ENCODE measurements at places on chromosomes 6 and 20.

- DNase-seq: no peak
Measured at GRCh38 chr20:13676682-13677081, 38.0 kb upstream of the TASP1 start.

DNA sequence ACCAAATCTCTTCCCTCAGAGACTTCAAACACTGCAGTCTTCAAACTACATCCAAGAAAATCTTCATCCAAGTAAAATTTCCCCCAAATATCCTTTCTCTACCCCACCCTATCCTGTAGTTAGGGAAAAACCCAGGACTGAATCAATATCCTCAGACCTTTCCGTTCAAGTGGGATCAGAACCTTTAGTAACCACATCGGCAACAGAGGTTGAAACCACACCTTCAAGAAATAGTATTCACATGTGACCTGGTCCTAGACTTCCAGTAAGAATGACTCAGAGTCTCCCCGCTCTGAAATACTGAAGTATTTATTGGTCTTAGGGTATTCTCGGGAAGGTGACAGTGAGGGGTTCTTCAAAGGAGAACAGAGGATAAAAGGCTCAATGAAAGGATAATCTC lies 8.7 kb downstream of the HLA-DPA1 start:
- no peak for DNase-seq

GRCh38 chr6:112990971-112991370 lies 643.8 kb downstream of the RFPL4B start:
- DNase-seq: no peak

DNA sequence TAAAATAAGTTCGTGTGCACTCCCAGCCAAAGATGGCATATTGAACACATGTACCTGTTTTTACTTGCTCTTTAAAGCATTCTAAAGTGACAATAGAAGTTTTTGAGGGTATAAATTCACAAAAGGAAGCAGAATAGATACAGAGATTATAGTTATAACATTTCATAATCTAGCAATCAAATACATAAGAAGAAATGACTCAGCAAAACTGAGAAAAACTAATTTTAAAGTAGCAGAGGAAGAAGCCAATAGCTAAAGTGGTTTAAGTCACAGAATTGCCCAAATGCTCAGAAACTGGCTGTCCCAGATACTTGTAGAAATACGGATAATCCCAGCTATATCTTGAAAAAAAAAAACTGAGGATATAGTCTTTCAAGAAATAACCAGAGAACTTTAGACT lies 49.2 kb upstream of the TBC1D32 start:
- no peak for DNase-seq

GRCh38 chr6:134772671-134773360 lies 177.1 kb downstream of the ALDH8A1 start:
- DNase-seq: no peak

Data from NCI-H526 treated with DMSO at 0.1 percent for 48 hours (cell line).